NCI-H460 (cell line): ENCODE measurements at places on chromosomes 5 and 9.

DNA sequence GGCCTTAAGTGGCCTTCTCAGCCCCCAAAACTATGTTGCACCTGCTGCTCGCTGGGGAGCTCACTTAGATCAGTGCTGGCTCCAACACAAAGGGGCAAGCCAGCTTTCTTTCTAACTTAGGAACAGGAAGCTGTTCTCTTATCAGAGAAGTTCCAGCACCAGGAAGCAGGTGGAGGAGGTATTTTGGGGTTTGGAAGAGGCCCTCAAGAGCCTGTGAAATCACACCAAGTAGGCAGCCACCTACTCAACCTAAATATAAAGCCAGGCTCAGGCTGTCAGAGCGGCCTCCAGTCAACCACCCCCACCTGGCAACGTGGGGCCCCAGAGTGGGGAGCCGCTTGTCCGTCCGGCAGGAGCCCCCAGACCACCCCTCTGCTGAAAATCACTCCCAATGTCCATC is 152.8 kb downstream of the OLFM1 start:
- no peak for DNase-seq

- DNase-seq = no peak
Observed at GRCh38 chr9:131776036-131776435, 36.2 kb upstream of the RAPGEF1 start.

DNA sequence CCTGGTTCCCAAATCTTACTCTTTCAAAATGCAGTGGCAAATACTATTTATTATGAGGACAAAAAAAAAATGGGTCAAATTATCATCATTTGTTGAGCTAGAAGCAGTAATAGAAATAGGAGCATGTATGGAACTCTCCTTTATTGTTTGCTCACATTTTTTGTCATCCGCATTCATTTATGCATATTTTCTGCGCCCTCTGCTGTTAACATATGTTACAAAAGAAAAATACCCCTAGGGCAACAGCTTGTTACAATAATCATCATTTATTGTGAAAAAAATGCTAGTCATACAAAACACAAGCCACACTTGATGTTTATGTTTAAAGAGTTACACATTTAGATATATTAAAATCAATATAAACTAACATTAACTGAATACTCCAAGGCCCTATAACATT is 328.2 kb downstream of the TUSC1 start:
- DNase-seq = peak; percentile 11

DNA sequence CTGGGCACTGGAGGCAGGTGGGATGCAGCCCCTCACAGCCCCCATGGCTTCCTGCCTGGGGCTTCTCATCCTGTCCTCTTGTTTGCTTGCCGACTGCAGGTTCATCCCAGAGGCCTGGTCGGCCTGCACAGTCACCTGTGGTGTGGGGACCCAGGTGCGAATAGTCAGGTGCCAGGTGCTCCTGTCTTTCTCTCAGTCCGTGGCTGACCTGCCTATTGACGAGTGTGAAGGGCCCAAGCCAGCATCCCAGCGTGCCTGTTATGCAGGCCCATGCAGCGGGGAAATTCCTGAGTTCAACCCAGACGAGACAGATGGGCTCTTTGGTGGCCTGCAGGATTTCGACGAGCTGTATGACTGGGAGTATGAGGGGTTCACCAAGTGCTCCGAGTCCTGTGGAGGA is 232.7 kb downstream of the ADAMTSL1 start:
- no peak for DNase-seq

DNA sequence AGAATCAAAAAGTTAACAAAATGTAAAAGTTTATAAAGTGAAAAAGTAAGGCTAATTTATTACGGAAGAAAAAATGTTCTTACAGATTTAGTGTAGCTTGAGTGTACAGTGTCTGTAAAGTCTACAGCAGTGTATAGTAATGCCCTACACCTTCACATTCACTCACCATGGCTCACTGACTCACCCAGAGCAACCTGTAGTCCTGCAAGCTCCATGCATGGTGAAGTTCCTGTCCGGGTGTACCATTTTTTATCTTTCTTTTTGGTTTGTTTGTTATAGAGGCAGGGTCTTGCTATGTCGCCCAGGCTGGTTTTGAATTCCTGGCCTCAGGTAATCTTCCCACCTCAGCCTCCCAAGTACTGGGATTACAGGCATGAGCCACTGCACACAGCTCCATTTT is 93.6 kb downstream of the MED27 start:
- DNase-seq = no peak

GRCh38 chr5:5986492-5987178 is 391.7 kb downstream of the MED10 start:
- DNase-seq = no peak

DNA sequence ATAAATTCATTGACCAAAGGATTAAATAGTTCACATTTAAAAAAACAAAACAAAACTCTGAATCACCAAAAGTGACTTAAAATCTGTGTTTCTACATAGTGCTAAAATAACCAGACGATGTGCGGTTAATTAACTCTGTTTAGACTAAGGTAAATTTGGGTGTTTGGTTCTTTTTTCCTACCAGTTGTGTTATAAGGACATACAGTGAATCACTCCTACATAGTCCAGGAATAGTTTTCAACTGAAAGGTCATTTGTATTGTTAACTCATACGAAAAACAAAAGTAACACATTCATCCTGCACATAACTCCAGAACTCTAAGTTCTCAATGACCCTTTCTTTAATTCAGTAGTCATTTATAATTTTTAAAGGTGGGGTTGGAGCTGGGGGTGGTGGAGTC is 203.7 kb downstream of the GLIS3 start:
- no peak for DNase-seq

DNA sequence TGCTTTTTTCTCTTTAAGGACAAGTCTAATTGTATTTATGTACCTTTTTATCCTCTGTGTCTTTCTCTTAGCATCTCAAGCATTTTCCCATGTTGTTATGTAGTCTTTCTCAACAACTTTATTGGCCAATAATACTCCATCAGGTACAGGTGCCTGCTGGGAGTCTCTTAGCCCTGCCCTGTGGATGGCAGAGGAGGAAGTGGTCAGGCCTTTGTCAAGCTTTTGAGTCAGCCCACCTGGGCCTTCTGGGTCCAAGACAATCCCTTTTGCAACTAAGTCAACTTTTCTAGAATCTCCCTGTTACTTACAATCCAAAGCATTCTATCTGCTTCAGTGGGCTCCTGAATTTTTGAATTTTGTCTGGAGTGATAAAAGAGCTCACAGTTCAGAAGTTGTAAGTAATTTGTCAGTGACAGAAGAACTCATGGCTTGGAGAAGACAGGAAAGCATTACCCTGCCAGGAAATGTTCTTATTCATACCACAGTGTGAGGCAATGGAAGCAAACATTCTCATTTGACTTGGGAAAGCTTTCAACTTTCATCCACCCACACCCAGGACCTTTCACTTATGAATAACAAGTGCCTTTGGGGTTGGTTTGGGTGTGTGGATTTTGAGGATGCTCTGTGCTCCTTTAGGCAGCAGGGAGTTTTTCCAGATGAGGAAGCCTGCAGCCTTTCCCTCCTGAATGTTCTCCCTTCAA is 200.0 kb upstream of the S1PR3 start:
- no peak for DNase-seq

- no peak for DNase-seq
Observed at GRCh38 chr5:34483442-34484033, 172.6 kb upstream of the RAI14 start.

DNA sequence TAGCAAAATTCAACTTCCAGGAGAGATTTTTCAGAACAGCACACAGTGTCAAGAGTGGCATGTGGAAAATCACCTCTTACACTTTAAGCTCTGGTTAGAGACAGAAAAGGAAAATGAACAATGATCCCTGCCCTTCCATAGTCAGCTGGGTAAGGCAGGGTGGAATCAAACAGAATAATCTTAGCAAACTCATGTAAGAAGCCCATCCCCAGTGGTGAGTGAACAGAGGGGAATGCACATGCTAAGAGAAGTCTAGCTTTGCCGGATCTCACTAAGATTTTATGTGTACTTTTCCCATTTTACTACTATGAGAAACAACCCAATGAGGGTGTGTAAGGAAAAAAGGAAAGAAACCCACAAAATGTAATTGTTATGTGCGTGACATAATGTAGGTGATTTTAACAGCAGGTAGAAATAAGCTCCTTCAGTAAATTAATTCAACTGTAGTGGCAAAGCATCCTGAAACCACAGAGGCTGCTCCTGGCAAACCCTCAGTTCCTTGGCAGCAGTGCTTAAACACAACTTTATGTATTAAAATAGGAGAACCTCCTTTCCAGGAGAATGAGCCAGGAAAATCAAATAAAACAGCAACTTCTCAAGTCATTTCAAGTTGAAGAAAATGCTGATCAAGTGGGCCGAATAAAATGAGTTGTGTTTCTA is 366.0 kb upstream of the TRPC7 start:
- no peak for DNase-seq

DNA sequence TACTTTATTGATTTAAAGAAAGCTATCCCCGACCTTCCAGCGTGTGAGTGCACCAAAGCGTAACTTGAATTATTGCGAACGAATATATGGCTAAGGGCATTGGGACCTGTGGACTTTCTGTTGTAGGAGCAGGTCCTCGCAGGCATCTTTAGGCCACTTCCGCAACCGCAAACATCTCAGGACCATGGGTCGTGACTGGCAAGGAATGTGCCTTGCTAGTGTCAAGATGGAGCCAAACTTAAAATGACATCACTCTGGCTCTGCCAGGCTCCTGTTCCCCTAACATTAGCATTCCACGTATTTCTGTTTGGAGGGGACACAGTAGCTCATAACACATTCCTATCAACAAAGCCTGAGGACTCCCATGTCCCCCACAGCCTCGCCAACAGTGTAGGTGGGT is 44.1 kb upstream of the OLFM1 start:
- DNase-seq = no peak

GRCh38 chr9:96448546-96449170 is 1.3 kb upstream of the HABP4 start:
- no peak for DNase-seq

DNA sequence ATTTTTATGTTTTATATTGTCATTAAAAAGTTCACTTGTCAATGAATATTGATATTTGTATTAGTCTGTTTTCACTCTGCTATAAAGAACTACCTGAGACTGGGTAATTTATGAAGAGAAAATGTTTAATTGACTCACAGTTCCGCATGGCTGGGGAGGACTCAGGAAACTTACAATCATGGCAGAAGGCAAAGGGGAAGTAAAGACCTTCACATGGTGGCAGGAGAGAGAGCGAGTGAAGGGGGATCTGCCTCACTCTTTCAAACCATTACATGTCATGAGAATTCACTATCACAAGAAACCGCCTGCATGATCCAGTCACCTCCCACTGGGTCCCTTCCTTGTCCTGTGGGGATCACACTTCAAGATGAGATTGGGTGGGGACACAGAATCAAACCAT is 27.4 kb downstream of the SRD5A1 start:
- no peak for DNase-seq

DNA sequence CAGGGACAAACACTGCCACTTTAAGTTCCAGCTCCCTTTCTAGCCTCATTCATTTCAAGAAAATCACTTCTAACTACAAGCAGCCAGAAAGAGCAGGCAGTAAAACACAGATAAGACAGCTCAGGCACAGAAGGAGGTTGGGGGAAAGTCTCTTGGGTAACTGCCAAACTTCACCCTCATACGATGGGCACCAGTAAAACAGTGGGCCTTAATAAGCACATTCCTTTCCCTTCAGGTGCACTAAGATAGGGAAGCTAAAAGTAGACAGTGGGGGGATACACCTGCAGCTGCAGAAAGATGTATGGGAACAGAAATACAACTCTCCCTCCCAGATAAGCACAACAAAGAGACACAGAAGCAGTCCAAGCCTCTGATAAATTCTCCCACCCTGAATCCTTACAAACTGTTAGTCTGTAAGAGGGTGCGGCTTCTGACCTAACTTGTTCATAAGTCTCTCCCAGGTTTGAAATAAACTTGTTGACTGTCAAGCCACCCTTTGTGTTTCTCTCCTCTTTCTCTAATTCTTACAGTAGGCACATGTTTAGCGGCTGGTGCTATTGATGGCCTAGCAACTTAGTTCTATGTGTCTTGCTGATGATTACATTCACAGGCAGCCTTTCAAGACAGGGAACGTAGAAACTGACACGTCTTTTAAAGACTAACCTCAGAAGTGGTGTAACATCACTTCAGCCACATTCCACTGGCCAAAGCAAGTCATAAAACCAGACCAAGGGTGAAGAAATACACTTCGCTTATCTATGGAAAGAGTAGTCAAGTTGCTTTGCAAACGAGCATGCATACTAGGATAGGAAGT is 6.8 kb upstream of the CKS2 start:
- no peak for DNase-seq
